Gastrocnemius medialis (tissue), 4 donors: ENCODE measurements at places on chromosomes 6 and 20. TPM values are rescaled to one million over a fixed set of nuclear protein-coding genes. Genes with fewer than 3 reads are reported as not detected.

- DNase-seq = no peak
Observed at GRCh38 chr6:116355796-116356195, 15.0 kb upstream of the DSE start.

Gene HMGN3
- total RNA-seq = 36.0 TPM

- no peak for DNase-seq
Observed at GRCh38 chr6:143401068-143401446, 49.4 kb downstream of the ADAT2 start.

Gene LPA
- not detected for total RNA-seq

Gene XKR7
- not detected for total RNA-seq

DNA sequence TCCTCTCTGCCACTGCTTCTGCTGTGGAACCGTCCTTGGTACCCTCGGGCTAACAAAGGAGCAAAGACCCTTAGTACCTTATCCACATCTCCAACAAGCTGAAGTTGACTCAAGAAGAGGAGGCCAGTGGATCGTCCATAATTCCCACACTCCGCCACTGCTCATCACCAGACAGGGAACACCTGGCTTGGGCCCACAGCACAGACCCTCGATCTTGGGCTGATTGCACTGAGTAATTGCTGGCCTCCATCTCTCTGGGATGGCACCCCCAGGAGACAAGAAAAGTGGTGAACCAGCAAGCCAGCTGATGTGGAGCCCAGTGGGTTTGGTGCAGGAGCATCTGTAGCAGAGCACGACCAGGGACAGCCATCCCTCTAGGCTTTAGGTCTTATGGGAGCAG, 109.4 kb upstream of the GRIK2 start:
- no peak for DNase-seq

Gene HLA-DQB2
- 0.78 TPM for total RNA-seq

Gene RPS6KA2
- 18.7 TPM for total RNA-seq

Gene HRH3
- total RNA-seq = not detected

Gene SLC32A1
- total RNA-seq = not detected

- no peak for DNase-seq
Observed at GRCh38 chr20:40628877-40629276, 60.2 kb downstream of the MAFB start.

Gene LRRN4
- not detected for total RNA-seq

DNA sequence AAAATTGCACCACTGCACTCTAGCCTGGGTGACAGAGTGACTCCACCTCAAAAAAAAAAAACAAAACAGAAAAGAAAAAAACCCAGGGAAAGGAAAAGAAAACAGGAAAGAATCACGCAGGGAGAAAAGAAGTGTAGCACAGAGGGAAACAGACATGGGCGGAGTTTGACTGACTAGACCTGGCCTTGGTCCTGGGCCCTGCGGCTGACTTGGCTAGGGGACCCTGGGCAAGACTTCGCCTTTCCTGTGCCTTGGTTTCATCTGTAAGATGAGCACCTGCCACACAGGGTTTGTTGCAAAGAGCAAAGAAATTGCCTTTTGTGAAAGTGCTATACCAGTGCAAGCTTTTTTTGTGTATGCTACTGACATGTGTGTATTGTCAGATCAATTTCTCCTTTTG, 71.3 kb upstream of the KCNG1 start:
- no peak for DNase-seq

DNA sequence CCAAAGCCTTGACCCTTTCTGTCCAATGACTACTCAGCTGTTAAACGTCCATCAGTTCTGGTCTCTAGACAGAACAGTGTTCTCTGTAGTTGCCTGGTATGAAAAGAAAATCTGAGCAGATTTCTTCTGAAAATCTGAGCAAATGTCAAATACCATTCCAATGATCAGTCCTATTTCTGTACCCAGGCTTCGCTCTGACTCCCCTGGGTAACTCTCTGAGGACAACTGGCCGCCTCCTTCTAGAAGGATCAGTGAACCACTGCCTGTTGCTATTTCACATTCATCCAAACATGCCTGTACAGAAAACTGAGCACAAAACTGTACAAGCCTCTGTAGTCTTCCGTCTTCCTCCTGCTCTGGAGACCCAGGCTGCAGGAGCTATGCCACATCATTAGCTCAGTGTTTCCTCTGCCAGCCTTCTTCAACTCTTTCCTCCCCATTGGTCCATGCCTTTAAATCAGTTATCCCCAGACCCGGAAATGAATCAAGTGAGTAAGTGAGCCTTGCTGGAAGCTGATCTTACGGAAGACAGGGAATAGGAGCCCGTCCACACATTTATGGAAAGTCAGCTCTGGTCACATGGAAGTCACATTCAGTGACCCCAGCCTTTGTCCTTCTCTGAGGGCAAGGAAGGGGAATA, 63.3 kb downstream of the DAAM2 start:
- no peak for DNase-seq

Gene CGAS
- 1.6 TPM for total RNA-seq

Gene FOXC1
- total RNA-seq = 2.4 TPM

- no peak for DNase-seq
Observed at GRCh38 chr6:167722634-167723309, 103.9 kb upstream of the AFDN start.

GRCh38 chr20:52983726-52984450, 11.7 kb downstream of the TSHZ2 start:
- DNase-seq = no peak

DNA sequence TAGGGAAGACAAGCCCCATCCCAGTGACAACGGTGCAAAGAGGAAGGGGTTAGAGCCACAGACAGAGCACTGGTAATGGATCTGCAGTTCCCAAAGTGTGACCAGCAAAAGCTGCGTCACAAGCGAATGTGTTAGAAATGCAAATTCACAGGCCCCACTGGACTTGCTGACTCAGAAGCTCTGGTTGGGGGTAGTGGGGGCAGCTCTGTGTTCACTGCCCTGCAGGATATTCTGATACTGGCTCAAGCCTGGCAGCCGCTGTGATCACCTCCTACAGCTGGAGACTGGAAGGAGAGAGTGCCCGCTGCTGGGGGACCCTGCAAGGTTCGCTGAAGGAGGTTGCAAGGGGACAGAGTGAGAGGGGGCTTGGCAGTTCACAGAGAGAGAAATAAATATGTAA, 179.7 kb upstream of the CDH4 start:
- no peak for DNase-seq

Gene CTCFL
- not detected for total RNA-seq

DNA sequence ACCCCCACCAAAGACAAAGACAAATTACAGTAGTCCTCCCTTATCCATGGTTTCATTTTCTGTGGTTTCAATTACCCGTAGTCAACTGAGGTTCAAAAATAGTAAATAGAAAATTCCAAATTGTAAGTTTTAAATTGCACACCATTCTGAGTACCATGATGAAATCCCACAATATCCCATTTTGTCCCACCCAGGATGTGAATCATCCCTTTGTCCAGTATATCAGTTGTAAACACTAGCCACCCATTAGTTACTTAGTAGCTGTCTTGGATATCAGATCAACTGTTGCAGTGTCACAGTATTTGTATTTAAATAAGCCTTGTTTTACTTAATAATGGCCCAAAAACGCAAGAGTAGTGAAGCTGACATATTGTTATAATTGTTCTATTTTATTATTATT, 364.0 kb upstream of the ARID1B start:
- DNase-seq = no peak

DNA sequence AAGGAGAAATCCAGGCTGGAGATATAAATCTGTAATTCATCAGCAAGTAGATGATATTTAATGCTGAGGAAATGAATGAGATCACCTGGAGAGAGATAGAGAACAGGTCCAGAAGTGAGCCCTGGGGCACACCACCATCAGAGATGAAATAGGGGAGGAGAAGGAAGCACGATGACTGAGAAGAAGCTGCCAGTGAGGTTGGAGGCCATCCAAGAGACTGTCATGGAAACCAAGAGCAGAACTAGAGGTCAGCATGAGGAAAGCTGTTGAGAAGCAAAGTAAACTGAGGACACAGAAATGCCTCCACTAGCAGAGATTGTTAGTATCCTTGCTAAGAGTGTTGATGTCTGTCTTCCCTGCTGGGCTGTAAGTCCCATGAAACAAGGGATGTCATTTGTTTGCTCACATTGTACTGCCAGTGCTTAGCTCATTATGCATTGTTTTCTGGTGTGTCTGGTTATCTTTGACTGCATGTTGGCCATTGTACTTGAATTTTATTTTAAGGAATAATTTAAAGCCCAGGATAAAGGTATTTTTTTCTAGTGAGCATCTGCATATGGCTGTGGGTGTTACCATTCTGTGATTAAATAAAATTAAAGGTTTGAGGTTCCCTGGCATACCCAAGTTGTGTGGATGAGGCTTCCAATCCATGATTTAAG, 35.8 kb downstream of the CDH22 start:
- no peak for DNase-seq

DNA sequence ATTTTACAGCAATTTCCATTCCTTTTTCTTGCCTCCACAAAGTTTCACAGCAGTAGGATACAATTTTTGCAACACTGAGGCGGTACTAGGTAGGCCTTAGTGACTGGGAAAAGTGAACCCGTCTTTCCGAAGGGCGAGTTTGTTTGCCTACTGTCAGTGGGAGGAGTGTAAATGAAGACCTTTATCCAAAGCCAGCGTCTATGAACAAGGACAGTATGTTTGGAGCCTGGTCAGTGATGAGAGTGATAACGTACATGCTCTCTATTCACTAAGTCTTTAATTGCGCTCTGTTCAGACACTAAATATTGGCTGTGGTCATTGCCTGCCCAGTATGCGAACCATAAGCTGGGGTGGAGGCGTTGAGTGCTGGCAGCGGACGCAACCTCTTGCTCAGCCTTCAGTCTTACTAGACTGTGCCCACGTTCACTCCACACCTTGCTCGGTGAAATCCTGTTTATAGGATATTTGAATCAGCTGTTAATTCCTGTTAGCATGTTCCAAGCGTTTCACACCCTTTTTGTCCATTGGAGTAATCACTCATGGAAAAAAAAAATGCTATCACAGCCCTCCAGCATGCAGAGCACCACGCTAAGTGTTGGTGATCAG, 145.5 kb downstream of the TMEM242 start:
- DNase-seq = no peak

DNA sequence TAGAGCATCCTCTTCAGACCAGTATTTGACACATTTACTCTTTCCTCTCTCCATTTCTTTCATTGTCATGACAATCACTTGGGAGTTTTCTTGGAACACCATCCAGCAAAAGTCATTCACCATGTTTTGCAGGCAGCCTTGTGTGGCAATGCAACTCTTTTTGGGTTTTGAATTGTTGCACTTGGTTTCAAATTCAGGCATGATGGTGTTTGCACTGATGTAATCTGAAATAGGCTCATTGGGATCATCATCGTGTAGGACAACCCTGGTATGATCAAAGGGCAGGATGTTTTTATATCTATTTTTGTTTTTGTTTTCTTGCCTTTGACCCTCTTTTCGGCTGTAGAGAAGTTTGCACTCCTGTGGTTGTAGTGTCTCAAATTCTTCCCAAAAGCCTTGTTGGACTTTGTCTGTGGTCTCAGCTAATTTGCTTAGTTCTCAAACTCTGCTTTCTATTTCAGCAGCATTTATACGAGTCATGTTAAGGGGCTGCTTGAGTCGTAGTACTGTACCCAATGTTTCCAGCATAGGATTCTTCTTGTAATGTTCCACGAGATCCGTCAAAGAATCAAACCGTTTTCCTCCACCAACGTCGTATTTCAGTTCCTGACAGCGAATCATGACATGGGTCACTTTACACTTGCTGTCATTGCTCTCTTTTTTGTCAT, 160.8 kb upstream of the TNFAIP3 start:
- DNase-seq = no peak

- DNase-seq = no peak
Observed at GRCh38 chr6:7258231-7258763, 54.7 kb downstream of the SSR1 start.

- no peak for DNase-seq
Observed at GRCh38 chr6:111736005-111736608, 130.4 kb upstream of the TRAF3IP2 start.

Gene PSORS1C1
- total RNA-seq = not detected

DNA sequence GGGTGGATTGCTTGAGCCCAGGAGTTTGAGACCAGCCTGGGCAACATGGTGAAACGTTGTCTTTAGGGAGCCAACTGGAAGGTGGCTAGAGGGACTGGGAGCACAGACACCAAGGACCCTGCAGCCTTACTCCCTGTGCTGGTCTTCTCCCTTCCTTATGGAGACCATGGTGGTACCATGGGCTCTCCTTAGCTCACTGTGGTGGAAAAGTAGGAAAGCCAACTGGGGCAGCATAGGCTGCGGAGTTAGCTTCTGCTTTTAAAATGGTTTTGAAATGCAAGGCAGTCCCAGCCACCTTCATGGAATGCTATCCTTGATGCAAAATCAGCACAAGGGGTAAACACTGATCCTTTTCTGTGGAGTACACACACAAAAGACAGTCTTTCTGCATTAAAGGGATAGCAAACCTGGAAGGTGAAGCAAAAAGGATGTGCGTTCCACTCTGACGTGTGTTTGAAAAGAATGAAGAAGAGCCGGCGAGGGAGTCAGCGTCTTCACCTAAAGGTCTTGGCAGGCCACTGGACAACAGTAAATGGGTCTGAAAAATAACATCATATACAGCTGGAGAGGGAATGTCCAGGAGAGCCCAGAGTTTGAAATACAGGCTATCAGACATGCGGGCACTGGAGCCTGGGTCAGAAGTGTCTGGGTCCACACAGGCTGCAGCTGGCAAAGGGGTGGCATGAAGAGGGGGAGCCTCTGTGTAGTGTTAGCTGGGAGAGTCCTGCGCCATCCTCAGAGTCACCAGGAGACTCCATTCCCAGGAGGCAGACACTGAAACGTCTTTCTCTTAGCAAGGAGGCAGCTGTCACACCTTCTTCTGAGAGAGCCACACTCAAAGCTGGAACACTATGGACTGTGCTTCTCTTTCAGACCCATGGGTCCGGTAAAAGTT, 58.5 kb downstream of the GPR6 start:
- no peak for DNase-seq

Gene ULBP2
- 0.44 TPM for total RNA-seq

- no peak for DNase-seq
Observed at GRCh38 chr6:43505718-43506117, 4.4 kb downstream of the LRRC73 start.

Gene WFDC8
- total RNA-seq = not detected

DNA sequence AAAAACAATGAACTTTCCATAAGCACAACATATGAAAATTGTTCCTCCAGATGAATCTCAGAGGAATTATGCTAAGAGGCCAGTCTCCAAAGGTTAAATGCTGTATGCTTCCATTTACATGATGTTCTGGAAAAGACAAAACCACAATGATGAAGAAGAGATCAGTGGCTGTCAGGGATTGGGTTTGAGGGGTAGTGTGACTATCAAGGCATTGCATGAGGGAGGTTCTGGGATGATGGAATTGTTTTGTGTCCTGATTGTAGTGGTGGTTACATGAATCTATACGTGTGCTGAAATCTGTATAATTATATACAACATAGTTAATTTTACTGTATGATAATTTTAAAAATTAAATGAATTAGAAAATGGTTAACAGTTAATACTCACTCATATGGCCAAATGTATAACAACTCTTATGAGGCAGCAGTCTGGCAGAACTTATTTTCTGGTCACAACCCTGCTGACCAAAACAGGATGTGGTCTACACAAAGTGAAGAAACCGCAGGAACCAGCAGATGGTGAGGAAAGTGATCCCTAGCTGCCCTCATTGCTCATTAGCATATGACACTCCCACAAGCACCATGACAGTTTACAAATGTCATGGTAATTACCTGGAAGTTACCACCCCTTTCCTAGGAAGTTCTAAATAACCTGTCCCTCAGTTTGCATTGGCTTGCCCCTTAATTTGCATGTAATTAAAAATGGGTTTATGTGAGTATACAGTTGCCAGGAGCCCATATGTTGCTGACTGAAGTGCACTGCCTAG, 31.9 kb downstream of the NSFL1C start:
- peak; percentile 30 for DNase-seq

Gene CBLN4
- not detected for total RNA-seq

Gene SLC2A10
- total RNA-seq = 2.3 TPM

- DNase-seq = no peak
Observed at GRCh38 chr20:32780749-32781655, 18.8 kb downstream of the DNMT3B start.
